Sigmoid colon (tissue), 7 donors: ENCODE measurements at places on chromosomes 11 and 22. TPM values are rescaled to one million over a fixed set of nuclear protein-coding genes. Genes with fewer than 3 reads are reported as not detected.

- DNase-seq: no peak
These were observed 11.8 kb downstream of the TIGD3 start for GRCh38 chr11:65366340-65366773.

- no peak for DNase-seq
These were observed 189.2 kb upstream of the TBCEL start for GRCh38 chr11:120834686-120835210.

DNA sequence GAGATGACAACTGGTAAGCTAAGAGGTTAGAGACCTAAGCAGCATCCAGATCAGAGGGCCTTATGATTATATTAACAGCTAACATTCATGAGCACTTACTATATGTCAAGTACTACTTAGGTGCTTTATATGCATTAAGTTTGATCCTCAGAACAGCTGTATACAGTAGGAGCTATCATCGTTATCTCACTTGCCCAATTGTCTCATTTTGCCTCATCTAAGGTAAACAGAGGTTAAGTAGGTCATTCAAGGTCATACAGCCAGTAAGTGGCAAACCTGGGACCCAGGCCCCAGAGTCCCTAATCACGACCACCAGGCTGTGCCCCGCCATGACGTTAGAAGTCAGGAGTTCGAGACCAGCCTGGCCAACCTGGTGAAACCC lies 4.6 kb upstream of the POLR3H start:
- no peak for DNase-seq

- DNase-seq: no peak
These were observed 5.4 kb downstream of the PLXNB2 start for GRCh38 chr22:50302041-50302541.

Gene CDC42EP1
- total RNA-seq: 28.0 TPM
